ENCODE measurements at places on chromosomes 5 and 9.

DNA sequence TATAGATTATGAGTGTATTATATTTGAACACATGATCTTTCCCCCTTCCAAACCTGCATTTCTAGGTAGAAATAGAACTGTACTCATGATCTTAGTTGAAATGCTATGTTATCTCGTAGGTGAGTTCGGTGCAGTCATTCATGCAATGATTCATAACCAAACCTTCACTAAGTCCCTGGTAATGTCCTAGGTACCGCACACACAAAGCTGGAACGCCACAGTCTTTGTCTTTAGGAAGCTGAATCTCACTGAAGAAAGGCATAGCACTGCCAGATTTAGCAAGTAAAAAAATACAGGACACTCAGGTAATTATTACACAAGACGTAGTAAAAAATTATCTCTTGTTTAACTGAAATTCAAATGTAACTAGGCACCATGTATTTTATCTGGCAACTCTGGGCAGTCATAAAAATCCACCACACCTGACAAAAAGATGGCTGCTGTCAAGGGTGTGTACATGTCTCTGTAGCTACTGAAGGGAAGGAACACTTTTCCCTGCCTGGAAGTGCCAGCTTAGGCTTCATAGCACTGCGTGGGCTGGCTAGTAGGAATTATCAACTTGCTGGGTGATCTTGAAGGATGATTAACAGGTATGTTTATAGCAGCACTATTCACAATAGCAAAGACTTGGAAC lies 28.0 kb upstream of the TXN start:
- no peak for DNase-seq

DNA sequence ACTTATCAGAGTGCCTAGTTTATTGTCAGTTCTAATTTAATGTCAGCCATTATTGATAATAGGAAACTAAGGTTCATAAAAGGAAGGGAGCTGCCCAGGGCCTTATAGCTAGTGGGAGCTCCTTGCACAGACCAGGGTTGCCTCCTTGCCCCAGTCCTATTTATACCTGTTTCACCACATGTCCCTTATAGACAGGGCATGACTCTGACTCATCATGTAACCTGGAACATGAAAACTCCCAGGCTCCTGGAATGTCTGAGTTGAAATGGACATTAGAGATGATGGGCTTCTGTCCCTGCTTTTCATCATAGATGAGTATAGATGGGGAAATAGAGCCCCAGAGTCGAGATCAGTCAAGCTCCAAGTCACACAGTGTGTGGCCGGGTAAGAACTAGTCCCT lies 21.1 kb downstream of the FAT2 start:
- DNase-seq: no peak

- DNase-seq: no peak
These were observed 37.3 kb downstream of the ADAMTS2 start for GRCh38 chr5:179307931-179308471.

- no peak for DNase-seq
These were observed 269.3 kb downstream of the DMRT2 start for GRCh38 chr9:1319436-1319835.

DNA sequence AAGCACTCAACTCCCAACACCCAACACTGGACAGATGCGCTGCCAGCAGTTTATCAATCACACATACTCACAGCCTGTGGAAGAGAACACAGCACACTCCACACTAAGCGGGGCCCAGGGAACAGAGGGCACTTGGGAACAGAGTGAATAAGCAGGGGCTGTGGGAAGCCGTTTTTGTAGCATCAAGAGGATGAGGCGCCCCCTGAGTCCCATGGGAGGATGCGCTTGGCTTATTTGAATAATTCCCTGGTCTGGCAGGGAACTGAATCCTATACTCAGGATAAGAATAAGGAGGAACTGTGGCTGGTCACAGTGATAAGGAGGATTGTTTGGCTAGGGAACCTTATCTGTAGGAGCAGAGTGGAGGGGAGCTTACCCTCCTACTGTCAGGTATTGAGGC lies 96.1 kb upstream of the DNAH5 start:
- no peak for DNase-seq
